Putamen (tissue), 1 donor: ENCODE measurements at places on chromosomes 5 and 9.

DNA sequence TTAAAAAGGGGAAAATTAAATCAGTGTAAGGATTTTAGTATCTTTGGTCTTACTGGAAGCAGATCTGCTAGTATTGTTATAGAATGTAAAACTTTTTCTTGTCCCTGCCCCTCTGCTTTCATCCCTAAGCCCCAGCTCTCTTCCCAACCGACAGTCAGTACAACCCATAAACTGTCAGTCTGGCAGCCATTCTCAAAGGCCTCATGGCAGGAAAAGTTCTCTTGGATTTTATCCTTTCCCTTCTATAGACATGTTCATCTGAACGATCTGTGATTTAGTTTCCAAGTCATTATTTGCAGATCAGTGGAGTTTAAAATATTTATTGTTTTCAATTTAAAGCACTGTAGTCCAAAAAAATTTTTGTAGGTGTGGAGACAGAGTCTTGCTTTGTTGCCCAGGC is 39.2 kb downstream of the ARRDC3 start:
- DNase-seq, result no peak

DNA sequence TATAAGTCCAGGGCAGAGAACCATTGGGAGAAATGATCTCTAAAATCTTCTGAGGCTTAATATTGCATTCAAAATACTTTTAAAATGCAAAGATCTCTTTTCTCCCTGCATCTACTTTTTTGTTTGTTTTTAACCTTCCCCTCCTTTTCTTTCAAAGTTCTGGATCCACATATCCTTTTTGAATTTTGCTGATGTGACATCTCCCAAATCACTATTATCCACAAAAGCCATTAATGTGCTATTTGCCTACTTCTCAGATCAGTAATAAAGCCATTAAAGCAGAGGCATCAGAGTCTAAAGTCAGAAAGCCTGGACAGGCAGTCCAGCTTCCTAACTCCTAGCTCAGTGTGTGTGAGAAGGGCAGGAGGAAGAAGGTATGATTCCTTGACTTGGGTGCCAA is 114.2 kb downstream of the EBF1 start:
- no peak for DNase-seq

DNA sequence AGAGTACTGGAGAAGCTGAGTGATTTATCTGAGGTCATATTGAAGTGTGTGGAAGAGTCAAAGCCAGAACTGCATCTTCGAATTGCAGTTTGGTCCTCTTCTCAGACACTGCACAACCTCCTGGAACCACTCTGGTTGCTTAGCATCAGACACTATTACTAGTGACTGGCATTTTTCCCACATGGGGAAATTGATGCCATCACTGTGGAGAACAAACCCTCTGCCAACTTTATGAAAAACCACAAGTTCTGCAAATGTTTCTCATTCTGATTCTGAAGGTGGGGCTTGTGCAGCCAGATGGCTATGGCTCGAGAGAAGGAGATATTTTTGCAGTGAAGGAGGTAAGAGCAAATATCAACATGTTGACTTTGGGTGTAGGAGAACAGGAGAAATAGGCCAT is 67.2 kb downstream of the KCTD16 start:
- DNase-seq, result no peak

DNA sequence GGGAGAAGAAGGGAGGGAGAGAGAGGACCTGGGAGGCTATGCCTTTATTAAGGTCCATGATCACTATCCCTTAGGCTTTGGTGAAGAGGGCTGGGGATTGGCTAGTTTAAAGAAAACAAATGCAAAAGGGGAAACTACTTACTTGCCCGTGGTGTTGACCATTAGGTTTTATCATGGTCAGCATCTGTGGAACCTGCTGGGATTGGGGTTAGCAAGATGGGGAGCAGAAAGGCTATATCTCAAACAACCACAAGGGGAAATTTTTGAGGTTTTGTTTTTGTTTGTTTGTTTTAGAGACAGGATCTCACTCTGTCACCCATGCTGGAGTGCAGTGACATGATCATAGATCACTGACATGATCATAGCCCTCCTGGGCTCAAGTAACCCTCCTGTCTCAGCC is 9.0 kb upstream of the RAD23B start:
- no peak for DNase-seq

DNA sequence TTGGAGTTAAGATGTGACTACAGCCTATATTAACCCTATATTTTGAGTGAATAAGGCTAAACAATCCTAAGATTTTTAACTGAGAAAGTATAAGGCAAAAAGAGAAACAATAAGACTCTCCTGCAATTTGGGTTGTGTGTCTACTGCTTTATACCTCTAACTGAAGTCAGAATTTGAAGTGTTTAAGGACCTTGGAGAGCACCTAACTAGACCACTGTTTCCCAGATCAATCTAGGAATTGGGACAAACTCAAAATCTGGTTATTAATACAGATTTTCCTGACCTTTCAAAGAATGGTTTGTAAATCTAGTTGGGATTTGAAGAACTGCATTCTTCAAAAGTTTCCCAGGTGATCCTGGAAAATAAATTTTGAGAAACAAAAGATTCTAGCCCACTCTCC is 42.1 kb downstream of the GABRA1 start:
- DNase-seq, result no peak

DNA sequence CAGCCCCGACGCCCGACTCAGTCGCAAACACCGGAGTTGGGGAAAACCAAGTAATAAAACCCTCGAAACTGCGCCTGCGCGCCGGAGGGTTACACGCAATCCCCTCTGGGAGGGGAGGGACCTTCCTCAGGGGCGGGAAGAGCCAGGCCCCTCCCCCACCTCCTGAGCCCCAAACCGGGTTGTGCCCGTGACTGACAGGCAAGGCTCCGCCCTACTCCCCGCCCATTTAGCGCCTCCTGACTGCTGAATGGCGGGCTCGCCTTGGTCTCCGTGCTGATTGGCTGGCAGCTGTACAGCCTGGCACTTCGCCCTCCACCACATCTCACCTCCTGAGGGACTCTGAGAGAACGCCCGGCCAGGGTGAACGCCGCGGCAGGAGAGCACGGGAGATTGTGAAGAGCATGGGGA is at the start of gene PRDM9:
PRDM9 (plus strand) TSS at position 332 of the 408 bp plus-strand sequence. CDS start 1,425 bp downstream, outside the sequence.
- peak; percentile 39 for DNase-seq

DNA sequence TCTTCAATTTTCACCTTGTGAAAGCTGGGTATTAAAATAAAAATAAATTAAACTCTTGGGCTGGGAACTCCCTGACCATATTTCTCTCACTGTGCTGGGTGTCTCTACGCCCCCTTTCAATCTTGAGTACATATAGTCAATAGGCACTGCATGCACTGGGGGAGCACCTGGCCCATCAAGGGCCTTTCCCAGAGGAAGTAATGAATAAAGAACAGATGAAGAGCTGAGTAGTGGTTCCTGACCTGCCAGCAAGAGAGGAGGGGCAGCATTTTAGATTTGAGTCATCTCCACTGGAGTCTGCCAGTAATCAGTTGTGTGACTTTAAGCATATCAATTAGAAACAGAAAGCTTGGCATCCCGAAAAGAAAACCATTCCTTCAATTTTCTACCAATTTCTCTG is 6.2 kb downstream of the MAPKAP1 start:
- no peak for DNase-seq

- DNase-seq, result no peak
These were observed 83.7 kb downstream of the PDE6A start for GRCh38 chr5:149860801-149861322.

- DNase-seq, result no peak
These were observed 72.1 kb downstream of the RAI14 start for GRCh38 chr5:34728236-34728635.

GRCh38 chr5:164505791-164506190 is 1000.4 kb downstream of the MAT2B start:
- DNase-seq, result no peak

- DNase-seq, result no peak
These were observed 32.2 kb upstream of the ROPN1L start for GRCh38 chr5:10409504-10409903.

DNA sequence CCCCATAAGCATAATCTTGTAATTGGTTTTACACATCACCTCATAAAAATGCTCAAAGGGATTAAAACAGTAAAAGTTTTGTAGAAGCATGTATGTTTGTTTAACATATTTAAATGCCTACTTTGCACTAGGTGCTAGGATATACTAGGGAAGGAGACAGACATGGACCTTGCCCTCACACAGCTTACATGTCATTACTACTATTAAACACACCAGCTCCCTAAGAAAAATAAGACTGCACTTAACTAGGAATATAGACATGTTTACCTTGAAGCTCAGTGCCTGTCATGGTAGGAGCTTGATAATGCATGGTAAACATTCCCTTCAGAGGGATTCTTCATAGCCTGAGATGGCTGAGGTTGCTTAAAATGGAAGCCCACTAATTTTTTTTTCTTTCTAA is 6.2 kb downstream of the SHLD3 start:
- no peak for DNase-seq
